RKO (cell line): ENCODE measurements at places on chromosomes 13 and 19.
A peak's percentile ranks its signal among the peaks of the same experiment; 100 is the strongest.

DNA sequence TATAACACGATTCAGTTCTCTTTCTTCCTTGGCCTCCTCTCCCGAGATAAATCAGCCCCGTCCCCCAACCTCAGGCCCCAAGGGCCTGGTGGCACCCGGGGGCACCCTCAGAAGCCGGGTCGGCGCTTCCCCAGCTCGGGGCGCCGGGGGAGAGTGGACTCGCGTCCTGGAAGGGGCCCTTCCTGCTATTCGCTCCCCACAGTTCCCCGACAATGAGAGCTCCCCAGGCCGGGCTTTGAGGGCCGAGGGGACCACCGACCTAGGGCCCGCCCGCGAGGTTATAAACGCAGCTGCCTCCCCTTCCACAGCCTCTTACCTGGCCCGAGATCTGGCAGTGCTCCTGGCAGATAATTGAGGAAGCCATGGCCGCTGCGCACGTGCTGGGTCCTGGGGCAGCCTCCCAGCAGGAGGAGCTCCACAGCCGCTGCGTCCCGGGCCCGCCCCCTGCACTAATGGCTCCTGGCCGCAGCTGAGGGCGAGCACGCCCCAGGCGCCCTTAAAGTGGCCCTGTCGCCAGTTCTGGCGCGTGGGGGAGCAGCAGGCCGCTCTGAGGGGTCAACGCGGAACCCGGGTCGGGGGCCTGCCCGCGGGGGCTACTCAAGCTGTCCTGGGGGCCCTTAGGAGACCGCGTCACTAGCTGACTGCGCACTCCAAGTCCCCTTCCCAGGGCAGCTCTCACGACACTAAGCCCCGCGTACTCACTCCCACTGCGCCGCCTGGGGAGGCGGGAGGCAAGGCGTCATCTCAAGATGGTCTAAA is at the start of gene SOHLH2:
Gene SOHLH2, minus strand, starts transcription at position 394 of the 759 bp plus-strand sequence. Its CDS starts 30 bp downstream, at position 364.
- DNase-seq, result no peak

GRCh38 chr19:43362179-43362578 is 8.7 kb downstream of the CD177 start:
- DNase-seq, result no peak

DNA sequence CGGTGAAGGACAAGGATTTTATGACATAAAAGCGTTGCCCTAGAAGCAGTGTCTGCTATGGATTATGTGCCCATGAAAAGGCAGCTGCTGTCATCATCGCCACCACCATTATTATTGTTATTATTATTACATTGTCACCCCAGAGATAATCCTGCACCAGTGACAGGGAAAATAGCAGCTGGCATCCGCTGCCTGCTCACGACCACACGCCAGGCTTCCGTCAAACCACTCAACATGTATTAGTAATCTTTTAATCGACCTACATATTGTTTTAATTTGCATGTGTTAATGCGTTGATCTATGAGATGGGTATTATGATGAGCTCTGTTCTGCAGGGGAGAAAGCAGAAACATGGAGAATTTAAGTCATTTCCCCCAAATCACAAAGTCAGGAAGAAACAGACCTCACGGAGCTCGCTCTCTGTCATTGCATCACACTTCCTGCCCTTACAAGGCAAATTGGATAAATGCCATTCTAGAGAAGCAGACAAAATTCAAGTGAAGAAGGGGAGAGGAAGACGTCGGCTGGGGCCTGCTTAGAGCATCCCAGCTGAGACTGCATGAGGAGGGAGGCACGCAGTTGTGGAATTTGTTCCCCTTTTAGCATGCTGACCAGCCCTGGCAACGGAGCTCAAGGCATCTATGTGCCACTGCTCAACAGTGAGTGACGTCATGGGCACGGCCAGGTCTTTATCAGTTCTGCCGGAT is at the start of gene FFAR3:
Gene FFAR3, plus strand, starts transcription at position 594 of the 707 bp plus-strand sequence. CDS start 431 bp downstream, outside the sequence.
- no peak for DNase-seq

GRCh38 chr13:113209759-113210421 is 477 bp downstream of the CUL4A start:
- peak; percentile 79 for DNase-seq

DNA sequence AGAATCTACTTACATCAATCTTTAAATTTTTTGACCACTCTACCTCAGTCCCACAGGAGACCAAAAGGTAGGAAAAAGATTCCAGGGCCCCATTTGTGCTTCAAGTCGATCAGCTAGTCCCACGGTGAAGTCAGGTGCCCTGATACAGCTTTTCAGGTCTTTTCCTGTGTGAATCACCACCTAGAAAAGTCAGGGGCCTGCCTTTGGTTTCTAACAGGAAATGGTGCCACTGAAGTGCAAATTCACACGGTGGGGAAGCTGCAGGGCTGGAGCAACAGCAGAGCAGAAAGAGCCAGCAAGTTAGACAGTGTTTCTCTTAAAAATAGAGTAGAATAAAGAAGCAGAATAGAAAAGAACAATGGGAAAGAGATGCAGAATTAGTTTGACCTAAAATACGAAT is 107.5 kb downstream of the KLF12 start:
- no peak for DNase-seq

DNA sequence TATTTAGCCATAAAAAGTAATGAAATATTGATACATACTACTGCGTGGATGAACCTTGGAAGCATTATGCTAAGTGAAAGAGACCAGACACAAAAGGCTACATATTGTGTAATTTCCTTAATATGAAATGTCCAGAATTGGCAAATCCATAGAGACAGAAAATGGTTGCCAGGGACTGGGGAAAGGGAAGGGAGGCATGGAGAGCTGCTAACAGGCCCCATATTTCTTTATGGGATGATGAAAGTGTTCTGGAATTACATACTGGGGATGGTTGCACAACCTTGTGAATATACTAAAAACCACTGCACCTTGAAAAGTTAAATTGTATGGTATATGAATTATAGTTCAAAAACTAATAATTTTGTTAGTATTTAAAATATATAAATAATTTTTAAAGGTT is 3.6 kb downstream of the IFT88 start:
- DNase-seq, result no peak

- DNase-seq, result no peak
Measured at GRCh38 chr13:37143911-37144310, 38.4 kb upstream of the CSNK1A1L start.

GRCh38 chr13:44104197-44104490 is 224.4 kb downstream of the LACC1 start:
- DNase-seq, result no peak

DNA sequence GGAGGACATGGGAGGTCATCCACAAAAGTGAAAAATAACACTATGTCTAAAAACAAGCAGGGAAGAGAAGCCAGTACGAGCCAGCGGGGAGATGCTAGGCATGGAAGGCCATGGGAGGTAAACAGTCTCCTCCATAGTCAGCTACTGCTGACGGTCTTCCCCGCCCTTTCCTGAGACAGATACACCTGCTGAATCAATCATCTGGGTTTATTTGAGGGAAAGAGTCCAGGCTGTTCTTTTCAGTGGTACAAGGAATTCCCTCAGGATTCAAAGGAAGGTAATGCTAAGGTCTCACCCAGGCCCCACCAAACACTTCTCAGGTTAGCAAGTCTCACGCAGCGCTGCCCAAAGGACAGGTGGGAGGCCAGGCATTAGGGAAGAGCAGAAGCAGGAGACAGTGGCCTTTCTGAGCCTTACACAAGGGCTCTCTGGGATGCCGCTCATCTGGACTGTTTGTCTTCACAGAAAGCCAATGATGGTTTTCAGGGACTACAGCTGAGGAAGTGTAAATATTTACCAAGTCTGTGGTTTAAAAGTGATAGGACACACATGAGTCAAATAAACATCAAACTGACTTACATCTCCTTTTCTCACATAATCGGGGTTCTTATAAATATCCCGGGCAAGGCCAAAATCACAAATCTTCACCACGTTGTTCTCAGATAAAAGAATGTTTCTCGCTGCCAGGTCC is 173.9 kb downstream of the FLT1 start:
- no peak for DNase-seq

DNA sequence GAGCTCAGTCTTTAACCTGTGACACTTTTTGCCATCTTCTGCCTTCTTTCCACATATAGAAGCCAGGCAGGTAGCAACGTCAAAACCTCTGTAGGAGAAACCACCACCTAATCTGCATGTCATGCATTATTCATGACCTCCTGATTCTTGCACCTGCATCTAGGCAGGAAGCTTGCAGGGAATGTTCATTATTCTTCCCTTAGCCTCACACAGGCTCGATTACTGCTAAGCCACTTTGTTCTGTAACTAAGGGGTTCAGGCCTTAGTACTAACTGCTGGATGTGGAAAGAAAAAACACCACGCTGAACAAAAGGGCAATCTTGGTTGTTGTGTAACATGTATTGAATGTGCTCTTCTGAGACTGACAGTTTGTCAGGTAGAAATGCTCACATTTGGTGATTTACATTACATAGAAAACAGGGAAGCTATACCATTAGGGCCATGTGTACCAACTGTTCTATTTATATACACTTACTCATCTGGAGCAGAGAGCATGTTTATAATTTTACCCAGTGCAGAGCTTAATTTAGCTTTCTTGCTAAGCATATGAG is 366.9 kb downstream of the KLF12 start:
- DNase-seq, result no peak

- DNase-seq, result peak; percentile 95
Measured at GRCh38 chr19:16076154-16076957, at the start of gene TPM4. Gene TPM4, plus strand, starts transcription at chr19:16076495. Its CDS starts 71 bp downstream, at chr19:16076566.

DNA sequence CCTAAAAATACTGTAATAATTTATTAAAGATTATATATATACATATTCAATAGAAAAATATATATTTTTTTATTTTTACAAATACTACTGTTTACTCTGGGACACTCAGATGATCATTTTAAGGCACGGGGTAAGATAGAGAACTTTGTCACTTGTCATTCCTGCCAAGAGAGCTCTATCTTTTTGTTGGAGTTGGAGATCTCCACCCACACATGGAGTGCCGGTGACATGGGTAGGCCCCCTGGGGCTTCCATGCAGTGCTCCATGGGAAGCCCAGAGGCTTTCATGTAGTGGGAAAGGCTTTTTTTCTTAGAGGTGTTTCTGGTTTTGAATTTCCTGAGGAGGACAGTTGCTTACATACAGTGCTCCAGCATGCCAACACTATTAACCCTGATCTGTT is 81.4 kb downstream of the LMO7 start:
- no peak for DNase-seq

GRCh38 chr13:65264066-65264465 is 1966.1 kb downstream of the PCDH9 start:
- DNase-seq, result no peak

DNA sequence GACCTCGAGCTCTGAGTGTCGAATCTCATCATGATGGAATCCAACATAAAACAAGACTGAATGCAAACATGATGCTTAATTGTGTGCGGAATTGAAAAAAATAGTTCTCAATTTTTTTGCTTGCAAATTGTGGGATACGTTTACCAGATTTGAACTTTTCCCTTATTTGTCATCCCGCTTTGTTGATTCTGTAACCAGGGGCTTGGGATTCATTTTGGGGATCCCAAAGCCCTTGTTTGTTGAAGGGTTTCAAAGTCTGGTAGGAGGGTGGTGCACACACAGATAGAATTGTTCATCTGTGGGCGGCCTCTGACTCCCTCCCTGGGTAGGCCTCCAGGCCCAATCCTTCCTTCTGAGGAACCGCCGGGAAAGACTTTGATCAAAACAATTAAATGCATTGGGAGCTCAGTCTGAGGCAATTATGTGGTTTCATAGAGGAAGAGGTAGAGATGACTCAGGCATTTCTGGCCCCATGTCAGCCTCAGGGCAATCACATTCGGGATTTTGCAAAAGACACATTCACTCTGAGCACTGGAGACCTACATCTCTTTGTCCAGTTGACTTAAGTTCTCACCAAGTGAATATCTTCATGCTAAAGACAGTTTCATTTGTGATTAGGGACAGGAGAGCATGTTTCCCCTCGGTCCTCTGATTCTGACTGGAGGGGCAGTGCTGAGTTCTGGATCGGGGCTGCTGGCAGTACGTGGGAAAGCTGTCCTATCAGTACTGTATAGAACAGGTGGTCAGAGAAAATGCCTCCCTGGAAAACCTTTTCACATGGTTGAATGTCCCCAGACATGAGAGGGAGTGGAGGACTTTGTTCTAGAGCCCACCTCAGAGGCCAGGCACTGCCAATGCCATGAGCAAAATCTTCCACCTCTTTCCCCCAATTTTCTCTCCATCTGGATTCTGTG is 27.8 kb upstream of the IGFL4 start:
- DNase-seq, result peak; percentile 68

- no peak for DNase-seq
Measured at GRCh38 chr13:63206461-63206860, 1790.8 kb upstream of the PCDH20 start.

DNA sequence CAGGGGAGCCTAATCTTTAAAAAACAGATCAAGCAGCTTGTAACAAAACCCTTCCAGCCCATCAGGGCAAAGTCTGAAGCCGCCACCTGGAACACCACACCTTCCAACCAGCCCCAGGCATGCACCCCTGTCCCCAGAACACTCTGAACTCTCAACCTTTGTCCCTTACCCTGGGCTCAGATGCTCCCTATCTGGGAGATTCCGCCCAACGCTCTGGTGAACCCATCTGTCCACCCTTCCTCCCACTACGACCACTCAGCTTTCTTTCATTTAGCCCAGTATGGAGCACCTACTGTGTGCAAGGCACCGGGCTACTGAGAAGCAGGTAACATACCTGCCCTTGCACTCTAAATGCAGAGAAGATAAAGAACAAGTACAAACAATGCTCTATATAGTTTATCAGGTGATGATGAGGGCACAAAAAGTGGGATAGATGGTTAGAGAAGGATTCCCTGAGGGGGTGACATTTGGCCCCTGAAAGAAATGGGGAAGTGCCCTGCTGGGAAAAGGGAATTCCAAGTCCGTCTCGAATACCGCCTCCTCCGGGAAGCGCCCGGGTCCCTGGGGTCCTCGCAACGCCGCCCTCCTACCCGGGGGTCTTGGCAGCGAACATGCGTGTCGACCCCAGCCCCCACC is 629 bp downstream of the PEPD start:
- no peak for DNase-seq

- no peak for DNase-seq
Measured at GRCh38 chr13:96681766-96682165, 312.5 kb downstream of the OXGR1 start.

GRCh38 chr19:57583521-57584416 is at the start of gene ZIK1:
Gene ZIK1, plus strand, starts transcription at chr19:57584145. Its CDS starts 212 bp downstream, at chr19:57584357.
- no peak for DNase-seq
